NCI-H82 (cell line): ENCODE measurements at places on chromosomes 5 and 9.

DNA sequence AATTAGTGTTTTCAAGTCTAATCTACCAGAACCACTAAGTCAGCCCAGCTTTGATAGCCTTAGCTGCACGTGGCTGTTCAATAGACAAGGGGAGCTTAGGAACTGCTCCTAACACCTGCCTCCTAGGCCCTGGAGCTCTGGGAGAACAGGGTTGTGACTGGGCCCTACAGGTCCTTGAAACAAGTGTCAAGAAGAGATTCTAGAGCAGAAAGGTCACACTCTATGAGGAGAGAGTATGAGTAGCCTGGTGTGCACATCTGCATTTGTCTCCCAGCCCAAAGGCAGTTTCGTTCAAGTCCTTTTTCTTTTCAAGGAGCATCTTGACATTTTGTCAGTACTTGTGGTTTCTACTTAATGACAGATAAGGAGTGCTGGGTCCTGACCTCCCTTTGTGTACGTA lies 206.1 kb downstream of the PRELID2 start:
- no peak for DNase-seq

DNA sequence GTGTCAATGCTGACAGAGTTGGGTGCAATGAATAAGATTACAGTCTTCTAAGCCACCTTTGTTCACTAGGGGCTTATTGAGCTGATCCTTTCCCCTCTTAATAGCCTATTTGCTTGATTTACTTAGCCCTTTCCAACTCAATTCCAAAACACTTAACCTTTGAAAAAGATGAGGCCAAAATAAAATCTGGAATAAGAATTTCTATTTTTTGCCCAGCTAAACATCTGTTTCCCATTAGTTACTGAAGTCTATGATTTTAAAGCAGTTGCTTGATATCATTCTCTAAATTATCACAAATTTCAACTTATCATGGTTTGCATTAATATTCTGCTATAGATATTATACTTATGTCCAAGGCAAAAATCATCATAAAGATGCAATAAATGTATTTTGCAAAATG lies 1272.0 kb upstream of the ACO1 start:
- DNase-seq, result peak; percentile 45

DNA sequence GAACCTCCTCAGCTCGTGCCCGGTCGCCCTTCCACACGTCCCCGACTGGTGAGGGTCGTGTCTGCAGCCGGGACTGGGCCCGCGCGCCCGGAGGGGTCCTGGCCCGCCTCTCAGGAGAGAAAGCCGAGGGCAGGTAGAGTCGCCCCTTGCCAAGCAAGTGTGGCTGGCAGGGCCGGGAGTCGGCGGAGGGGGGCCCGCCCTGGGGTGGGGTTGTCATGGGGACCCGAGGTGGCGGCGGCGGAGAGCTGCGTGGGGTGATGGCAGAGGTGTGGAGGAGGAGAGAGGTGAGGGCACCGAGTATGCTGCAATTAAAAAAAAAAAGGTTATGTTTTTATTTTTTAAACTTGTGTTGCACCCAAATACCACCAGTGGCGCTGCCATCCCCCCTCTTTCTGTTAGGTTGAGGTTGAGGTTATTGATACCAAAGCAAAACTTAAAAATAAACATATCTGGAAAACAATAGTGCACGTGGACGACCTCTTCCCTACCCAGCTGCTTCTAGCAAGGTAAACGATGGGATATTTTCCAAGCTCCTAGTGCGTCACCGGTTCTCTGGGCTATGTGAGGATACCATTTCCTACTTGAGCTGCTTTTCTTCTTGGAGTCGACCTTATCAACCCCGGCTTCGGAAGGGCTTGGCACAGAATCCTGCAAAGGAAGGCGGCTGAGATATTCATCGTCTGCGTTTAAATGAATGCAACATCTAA lies 660 bp downstream of the SCAMP1 start:
- peak; percentile 76 for DNase-seq

GRCh38 chr5:107058235-107058634 lies 612.5 kb downstream of the EFNA5 start:
- no peak for DNase-seq

DNA sequence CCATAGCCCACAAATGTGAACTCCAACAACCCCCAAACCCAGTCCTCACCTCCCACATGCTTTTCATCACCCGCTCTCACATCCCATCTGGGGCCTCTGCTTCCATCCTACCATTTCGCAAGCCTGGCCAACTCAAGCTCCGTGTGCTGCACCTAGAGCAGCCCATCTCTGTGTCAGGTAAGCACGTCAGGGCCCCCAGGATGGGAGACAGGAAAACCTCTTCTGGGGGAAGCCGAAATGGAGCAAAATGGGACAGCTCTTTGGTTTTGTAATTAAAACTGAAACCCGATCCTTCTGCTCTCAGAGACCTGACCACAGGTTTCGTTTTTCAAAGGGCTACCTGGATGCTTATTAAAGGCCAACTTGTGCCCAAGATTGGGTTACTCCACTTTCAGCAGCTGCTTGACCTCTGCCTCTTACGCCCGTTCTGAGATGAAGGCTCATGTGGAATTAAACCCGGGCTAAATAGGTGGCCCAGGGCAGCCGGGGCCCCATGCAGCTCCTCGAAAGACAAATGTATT lies 287.7 kb downstream of the SLIT3 start:
- DNase-seq, result no peak

DNA sequence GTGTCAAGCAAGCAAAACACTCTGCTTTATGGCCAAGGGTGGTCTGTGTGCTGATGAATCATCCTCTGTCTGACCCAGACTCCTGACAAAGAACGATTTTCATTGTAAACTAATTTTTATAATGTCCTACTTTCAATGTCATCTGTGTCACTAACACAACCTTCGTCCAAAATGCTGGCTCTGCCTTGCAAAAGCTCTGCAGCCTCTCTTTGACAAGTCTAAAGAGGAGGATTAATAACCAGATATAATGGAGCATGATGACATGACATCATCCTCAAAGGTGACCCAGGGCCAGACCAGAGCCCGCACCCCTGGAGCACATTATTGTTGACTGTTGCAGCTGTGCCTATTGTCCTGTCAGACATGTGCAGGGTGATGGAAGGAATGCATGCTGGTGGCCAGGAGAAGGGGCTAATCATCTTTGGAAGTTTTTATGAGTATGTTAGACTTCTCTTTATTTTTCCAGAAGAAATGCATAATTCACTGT lies 589.4 kb downstream of the NR2F1-AS1 start:
- peak; percentile 16 for DNase-seq

DNA sequence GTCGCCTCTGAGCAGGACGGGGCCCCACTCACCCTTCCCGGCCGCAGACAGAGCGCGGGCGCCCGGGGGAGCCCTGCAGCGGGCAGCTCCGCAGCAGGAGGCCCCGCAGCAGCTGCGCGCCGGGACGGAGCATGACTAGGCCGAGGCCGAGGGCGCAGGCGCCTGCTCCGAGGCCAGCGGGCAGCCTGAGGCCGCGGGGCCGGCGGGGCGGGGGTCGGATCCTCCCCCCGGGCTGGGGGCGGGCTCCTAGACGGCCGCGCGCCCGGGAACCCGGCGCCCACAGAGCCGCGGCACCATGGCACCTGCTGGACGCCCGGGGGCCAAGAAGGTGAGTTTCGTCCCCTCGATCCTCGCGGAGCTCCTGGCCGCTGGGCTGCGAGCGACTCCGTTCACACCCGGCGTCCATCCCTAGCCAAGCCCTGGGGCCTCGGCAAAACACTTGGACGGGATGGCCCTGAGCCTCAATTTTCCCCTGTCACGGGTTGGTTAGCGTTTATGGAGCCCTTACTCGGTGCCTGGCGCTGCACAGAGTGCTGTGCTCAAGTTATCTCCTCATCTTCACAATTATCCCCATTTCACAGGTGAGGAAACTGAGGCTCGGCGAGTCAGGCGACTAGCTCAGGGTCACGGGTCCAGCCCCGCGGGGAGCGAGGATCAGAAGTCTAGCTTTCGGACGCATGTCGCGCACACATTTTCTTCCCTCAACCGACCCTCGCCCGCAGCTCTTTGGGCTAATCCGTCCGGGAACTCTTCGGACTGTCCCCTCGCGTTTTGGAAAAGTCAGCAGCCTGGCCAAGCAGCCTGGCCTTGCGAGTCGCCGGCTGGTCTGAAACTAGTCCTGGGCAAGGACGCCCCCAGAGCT lies at the start of the genes BHMT2 and DMGDH:
Gene BHMT2, plus strand, starts transcription at position 280 of the 862 bp plus-strand sequence. Its CDS starts 16 bp downstream, at position 296.
Gene DMGDH, minus strand, starts transcription at position 187 of the 862 bp plus-strand sequence. Its CDS starts 54 bp downstream, at position 133.
- DNase-seq, result no peak

DNA sequence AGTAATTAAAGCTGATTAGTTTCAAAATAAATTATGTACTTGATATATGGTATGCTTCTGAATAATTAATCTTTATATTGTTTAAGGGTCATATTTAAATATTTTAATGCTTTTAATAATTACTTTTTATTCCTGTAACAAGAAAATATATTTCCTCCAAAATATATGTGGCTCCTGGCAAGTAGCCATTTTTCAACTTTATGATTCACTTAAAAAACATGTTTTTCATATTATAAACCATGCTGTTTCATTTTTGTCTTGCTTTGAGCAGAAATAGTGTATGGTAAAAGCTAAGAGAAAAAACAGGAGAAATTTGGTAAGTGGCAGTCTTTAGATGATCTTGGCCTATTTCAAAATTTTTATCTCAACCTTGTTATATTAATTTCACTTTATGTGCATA lies 14.6 kb downstream of the SPATA9 start:
- DNase-seq, result no peak

GRCh38 chr5:53392073-53392472 lies 88.4 kb upstream of the FST start:
- DNase-seq, result no peak

DNA sequence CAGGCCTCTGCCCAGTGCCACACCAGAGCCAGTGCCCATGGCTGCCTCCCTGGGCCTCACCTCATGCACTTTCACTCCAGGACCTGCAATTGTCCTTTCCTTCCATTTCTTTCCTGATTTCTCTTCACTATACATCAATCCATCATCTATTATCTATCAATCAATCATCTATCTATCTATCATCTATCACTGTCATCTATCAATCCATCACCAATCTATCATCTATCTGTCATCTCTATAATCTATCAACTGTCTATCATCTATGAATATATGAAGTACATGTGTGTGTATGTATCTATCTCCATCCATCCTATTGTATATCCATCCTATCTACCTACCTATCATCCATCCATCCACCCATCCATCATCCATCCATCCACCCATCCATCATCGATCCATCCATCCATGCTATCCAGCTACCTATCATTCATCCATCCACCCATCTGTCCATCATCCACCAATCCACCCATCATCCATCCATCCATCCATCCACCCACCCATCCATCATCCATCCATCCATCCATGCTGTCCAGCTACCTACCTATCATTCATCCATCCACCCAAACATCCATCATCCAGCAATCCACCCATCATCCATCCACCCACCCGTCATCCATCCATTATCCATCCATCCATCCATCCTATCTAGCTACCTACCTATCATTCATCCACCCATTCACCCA lies 26.9 kb downstream of the SLC6A3 start:
- DNase-seq, result no peak

DNA sequence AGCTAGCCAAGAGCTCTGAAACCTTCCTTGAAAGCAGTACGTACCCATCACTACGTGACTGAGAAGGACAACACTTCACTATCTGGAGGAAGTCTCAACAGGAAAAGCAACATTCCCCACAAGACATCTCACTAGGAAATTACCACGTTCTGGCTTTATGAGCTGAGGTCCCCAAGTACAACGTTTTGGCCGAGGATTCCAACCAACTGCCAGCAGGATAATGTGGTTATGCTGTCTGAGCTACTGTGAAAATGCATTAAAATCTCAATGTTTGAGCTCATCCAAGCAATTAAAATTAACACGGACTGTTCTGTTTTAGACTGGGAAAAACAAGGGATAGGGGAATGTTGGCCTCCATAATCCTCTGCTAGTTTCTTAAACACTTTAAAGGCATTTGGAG lies 16.4 kb downstream of the MED27 start:
- DNase-seq, result no peak

DNA sequence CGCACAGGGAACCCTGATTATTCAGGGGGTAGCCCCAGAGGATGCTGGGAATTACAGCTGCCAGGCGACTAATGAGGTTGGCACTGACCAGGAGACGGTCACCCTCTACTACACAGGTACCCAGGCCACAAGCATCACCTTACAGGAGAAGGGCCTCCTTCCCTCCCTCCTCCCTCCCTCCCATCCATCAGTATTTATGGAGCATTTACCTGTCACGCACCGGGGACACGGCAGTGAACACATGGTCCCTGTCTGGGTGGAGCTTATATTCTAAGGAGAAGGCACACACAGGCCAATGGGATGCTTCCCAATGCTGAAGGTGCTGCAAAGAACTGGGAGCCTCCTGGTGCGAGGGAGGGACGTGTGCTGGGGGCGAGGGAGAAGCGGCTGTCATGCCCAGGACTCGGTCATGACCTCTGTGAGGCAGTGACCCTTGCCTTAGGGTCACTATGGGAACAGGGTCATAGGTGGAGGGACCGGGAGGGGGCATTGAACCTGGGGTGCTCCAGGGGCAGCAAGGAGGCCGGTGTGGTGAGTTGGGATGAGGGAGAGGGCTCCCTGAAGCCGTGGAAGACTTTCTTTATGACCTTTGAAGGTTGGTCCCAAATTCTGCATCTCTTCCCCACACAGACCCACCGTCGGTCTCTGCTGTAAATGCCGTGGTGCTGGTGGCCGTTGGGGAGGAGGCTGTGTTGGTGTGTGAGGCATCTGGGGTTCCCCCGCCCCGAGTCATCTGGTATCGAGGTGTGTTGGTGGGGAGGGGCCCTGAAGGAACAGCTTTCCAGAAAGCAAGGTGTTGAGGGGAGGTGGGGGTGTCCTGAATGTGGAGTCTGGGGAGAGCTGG lies 41.5 kb downstream of the HMCN2 start:
- peak; percentile 56 for DNase-seq

DNA sequence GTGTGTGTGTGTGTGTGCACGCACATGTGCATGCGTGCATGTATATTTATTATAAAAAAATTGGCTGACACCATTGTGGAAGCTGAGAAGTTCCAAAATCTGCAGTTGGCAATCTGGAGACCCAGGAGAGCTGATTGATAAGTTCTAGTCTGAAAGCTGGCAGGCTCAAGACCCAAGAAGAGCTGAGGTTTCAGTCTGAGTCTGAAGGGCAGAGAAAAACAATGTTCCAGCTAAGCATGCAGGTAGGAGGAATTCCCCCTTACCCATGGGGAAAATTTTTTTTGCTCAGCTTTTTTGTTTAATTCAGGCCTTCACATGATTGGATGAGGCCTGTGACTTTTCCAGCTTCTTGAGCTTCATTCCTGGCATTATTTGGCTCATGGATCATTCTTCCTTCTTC lies 31.2 kb upstream of the ACTBL2 start:
- DNase-seq, result no peak

- DNase-seq, result peak; percentile 97
Measured at GRCh38 chr9:116791326-116791725, 104.2 kb downstream of the TRIM32 start.

- no peak for DNase-seq
Measured at GRCh38 chr9:129549684-129550083, 71.2 kb downstream of the C9orf50 start.

GRCh38 chr5:111628901-111629300 lies 116.6 kb upstream of the STARD4 start:
- no peak for DNase-seq
